ENCODE measurements at places on chromosomes 7 and 10.
A peak's percentile ranks its signal among the peaks of the same experiment; 100 is the strongest.

DNA sequence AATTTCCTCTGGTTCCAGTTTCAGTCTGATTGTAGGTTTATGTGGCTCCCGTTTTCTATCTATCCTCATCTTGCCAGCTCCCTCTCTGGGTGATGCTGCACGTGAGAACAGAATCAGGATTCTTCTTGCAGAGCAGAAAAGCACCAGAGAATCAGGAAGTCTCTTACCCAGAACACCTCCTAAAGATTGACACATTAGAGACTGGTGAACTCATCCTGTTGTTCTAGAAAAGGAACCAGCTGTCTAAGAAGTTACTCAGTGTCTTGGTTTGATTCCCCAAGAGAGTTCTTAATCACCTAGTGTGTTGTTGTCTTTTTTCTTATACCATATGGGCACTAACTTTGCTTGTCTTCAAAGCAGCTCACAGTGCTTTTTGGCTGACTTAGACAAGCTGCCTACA, 152.4 kb downstream of the DGKI start:
- DNase-seq = no peak

GRCh38 chr10:128024426-128024825, 101.8 kb downstream of the MKI67 start:
- DNase-seq = no peak

GRCh38 chr7:152710153-152710442, 34.2 kb upstream of the XRCC2 start:
- no peak for DNase-seq

- no peak for DNase-seq
Measured at GRCh38 chr10:127908106-127908958, 1.4 kb downstream of the PTPRE start.

DNA sequence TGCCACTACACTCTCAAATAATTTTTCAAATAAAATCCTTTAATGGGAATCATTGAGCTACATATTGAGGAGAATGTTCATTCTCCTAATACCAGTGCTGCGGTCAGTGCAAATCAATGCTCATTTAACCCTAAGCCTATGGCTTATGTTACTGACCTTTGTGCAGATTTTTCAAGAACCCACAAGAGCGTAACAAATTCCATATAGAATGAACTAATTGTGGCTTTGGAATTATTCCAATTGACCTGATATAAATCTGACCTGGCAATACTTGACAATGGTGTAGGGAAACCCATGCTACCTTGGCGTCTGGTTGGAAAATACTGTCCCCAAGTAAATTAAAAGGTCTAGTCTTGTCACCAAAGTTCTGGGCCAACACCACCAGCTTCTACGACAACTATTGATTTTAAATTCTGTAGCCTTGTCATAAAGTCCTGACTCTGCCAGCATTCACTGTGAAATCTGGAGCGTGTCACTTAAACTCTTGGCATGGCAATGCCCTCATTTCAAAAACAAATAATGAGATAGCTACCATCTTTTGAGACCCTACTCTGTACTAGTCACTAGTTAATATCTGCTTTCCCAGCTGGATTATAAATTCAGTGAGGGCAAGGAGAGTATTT, 320.9 kb downstream of the AHR start:
- no peak for DNase-seq

DNA sequence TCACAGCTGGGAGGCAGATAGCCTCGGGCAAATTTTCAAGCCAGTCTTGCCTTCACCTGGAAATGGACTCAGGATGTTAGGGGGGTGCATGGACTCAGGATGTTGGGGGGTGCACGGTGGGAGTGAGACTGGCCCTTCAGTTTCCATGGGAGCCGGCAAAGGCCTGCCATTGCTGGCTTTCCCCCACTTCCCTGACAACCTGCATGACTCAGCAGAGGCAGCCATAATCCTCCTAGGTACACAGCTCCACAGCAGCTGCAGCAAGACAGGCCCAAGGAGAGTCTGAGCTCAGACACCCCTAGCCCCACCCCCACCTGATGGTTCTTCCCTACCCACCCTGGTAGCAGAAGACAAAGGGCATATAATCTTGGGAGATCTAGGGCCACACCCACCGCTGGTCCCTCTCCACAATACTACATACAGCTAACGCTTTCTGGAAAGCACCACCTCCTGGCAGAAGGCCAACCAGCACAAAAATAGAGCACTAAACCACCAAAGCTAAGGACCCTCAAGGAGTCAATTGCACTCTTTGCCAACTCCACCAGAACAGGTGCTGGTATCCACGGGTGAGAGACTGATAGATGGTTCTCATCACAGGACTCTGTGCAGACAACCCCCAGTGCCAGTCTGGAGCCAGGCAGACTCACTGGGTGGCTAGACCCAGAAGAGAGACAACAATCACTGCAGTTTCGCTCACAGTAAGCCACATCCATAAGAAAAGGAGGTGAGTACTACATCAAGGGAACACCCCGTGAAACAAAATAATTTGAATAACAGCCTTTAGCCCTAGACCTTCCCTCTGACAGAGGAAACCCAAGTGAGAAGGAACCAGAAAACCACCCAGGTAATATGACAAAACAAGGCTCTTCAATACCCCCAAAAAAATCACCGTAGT, 18.3 kb downstream of the C7orf25 start:
- DNase-seq = no peak

GRCh38 chr10:12445701-12446334, 96.5 kb downstream of the CAMK1D start:
- no peak for DNase-seq

DNA sequence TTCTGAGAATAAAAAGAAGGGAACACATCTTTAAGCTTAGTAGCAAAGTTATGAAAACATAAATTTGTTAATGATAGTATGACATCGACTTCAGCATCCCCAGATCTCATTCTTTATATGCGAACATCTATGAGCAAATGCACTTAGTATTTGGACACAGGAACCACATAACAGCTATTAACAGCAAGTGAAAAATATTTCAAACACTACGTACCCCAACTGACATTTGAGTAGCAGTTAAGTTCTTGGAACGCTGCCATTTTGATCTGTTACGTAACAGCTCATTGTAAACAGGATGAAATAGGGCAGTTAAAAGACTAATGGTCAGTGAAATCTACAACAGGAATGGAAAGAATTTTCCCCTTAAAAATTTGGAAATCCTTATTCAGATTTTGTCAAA, 428.9 kb downstream of the TNS3 start:
- DNase-seq = no peak

- DNase-seq = no peak
Measured at GRCh38 chr7:152851881-152852417, 92.4 kb downstream of the ACTR3B start.

DNA sequence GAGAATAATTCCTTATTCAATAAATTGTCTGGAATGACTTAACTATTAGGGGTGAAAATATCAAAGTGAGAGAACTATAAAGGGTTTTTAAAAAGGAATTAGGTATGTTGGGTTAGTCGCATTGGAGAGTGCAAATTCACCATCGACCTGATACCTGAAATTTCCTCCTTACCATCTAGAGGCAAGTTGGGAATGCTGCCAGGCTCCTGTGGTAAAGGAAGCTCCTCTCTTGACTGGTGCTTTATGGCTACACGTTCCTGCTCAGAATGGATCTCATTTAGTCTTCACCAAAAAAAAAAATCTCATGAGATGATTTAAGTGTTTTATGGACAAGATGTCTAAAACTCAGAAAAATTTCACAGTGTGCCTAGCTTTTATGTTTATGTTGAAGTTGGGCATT, 129.8 kb downstream of the EGFR start:
- no peak for DNase-seq

DNA sequence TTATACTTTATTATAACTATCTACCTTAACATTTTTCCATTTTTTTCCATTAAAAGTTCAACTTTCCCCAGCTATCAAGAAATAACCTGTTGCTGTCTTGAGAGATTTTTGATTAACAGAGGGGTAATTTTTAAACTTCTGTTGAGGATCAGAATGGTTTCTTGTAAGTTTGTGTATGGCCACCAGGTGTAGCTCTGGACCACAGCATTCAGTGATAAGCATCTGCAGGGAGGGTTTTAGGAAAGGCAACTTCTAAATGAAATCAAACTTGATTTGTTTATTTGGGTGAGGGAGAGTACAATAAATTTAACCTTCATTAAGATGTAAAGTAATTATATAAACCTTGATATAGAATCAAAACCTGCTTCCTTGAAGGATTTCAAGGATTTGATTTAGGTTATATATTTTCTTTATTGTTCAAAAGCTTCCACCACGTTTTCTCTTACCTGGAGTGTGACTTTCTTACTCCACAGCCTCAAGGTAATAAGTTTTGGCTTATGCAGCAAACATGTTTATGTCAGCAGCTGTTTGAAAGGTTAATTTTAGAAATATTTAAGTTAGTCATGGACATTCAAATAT, 153.3 kb downstream of the STK31 start:
- DNase-seq = peak; percentile 5

- DNase-seq = peak; percentile 59
Measured at GRCh38 chr10:113960617-113961181, 83.0 kb upstream of the ADRB1 start.

GRCh38 chr7:37322831-37323230, 125.8 kb downstream of the ELMO1 start:
- DNase-seq = no peak

- DNase-seq = no peak
Measured at GRCh38 chr7:107900496-107901015, 9.6 kb downstream of the DLD start.

DNA sequence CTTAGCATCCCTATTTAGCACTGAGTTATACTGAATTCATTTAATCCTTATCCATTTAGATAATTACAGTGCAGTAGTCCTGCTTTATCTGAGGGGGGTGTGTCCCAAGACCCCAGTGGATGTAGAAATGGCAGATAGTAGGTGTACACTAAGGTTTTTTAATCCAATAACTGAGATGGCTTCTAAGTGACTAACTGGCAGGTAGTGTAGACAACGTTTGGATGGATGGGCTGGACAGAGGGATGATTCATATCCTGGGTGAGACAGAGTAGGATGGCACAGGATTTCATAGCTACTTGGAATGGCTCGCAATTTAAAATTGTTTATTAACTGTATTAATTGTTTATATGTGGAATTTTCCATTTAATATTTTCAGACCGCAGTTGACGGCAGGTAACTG, 295.6 kb downstream of the CCDC3 start:
- no peak for DNase-seq

GRCh38 chr10:111677759-111678158, 505.8 kb downstream of the GPAM start:
- no peak for DNase-seq

- DNase-seq = no peak
Measured at GRCh38 chr7:3168869-3169268, 125.2 kb upstream of the CARD11 start.

DNA sequence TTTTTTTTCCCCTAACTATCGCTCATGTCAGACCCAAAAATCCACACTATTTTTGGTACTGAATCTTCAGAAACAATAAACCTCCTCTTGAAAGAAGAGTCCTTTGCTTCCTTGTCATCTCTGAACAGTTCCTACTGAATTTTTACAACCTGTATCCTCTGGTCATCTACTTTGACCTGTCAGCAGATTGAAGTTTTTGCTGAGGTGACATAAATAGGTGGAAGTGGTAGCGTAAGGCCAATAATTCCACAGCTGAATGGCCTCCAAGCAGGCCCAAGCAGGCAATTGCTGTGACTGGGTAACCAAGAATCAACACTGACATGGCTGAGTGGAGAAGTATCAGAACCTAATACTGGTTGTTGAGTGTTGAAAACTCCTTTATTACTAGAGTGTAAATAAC, 117.4 kb upstream of the MAGI2 start:
- no peak for DNase-seq
